ENCODE measurements at places on chromosomes 5 and 9.

DNA sequence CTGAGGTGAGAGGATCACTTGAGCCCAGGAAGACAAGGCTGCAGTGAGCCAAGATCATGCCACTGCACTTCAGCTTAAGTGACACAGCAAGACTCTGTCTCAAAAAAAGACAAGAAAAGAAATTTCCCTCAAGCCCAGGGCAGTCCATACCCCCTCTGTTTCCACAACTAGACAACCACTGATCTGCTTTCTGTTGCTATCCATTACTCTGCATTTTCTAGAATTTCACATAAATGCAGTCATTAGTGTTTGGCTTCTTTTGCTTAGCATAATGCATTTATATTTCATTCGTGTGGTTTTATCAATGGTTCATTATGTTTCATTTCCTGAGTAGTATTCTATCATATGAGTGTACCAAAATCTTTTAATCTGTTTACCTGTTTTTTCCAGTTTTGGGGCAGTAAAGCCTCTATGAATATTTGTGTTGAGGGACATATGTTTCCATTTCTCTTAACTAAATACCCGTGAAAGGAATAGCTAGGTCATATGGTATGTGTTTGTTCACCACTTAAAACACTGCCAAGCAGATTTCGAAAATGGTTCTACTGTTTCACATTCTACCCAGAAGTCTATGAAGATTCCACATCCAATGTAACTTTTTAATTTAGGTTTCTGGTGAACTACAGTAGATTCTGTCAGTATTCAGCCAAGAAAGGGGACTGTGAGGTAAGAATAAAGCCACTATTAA, 271.8 kb downstream of the ZNF608 start:
- DNase-seq, result no peak

- DNase-seq, result no peak
These were observed 42.0 kb downstream of the CSF1R start for GRCh38 chr5:150044329-150044681.

- DNase-seq, result no peak
These were observed 39.1 kb upstream of the FLT4 start for GRCh38 chr5:180688330-180689070.

DNA sequence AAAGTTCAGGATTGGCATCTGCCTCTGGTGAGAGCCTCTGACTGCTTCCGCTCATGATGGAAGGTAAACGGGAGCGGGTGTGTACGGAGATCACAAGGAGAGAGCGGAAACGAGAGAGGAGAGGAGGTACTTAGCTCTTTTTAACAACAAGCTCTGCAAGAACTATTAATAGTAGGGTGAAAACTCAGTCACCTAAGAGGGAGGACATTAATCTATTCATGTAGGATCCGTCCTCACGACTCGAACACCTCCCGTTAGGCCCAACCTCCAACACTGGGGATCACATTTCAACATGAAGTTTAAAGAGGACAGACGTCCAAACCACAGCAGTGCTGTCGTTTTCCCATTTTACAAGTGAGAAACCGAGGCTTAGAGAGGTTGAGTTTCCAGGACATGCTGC, 173.7 kb downstream of the SLC28A3 start:
- DNase-seq, result no peak

GRCh38 chr9:107466826-107467225, 22.7 kb downstream of the KLF4 start:
- no peak for DNase-seq

DNA sequence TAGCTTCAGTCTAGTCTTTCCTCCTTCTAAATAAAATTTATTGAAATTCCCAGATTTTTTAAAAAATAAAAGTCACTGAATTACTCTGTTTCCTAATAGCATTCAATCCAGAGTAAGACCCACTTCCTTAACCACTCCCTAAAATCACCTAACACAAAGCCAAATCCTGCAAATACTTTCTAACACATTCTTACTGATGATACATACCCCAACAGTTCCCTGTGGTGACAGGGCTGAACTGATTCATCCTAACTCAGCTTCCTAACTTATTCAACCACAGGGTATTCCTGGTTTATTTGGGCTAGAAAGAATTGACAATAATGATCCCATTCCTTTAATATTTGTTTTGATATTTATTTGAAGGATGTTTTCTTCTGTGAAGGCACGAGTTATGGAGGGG, 40.7 kb upstream of the ZNF300 start:
- DNase-seq, result no peak

DNA sequence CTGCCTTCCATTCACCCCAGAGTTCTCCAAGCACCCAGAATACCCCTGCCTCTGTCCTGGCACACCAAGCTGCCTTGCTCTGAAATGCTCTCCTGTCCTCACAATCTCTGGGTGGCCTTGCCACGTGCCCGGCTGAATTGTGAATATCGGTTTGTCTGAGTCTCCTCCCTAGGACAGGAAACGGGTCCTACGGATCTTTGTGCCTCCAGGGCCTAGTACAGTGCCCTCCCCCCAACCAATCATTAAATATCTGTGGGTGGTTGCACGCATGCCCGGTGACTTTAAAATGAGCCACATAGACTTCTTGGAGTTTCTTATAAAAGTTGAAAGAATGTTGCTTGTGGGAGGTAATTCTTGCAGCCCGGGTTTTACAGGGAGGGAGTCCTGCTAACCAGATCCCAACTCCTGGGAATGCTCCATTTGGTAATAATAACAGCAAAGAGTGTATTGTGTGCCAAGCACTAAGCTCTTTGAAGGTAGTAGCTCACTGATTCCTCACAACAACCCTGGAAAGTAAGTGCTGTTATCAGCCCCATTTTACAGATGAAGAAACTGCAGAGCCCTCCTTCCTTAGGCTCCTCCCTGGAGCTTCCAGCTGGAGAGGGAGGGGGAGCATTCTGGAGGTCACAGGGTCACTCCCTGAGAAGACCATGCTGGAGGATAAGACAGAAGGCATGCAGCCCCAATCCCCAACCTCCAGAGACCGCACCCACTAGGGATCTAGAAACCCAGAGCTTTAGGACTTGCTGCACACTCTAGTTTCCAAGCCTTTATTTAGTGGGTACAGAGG, 23.4 kb downstream of the URM1 start:
- DNase-seq, result no peak

GRCh38 chr5:42772265-42772993, 15.8 kb downstream of the CCDC152 start:
- peak; percentile 49 for DNase-seq

DNA sequence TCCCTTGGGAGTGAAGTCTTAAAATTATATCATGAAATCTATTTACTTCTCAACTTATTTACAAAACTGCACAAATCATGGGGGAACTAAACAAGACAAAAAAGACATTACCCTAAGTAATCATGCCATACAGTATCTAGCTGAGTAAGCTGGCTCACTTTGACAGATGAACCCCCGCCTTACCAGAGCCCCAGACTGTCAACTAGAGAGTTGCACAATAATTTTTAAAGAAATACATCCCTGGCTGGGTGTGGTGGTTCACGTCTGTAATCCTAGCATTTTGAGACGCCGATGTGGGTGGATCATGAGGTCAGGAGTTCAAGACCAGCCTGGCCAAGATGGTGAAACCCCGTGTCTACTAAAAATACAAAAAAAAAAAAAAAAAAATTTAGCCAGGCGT, 62.3 kb downstream of the LPAR1 start:
- peak; percentile 95 for DNase-seq

- DNase-seq, result no peak
These were observed 97.8 kb upstream of the WWC1 start for GRCh38 chr5:168193493-168194250.

Measured in MV-4-11 (cell line).